ENCODE measurements at places on chromosomes 6 and 20. TPM values are rescaled to one million over a fixed set of nuclear protein-coding genes. Genes with fewer than 3 reads are reported as not detected.

Gene B4GALT5
- 48.9 TPM for total RNA-seq

Gene USP49
- 25.1 TPM for total RNA-seq

Gene PCNA
- total RNA-seq, result 314 TPM

DNA sequence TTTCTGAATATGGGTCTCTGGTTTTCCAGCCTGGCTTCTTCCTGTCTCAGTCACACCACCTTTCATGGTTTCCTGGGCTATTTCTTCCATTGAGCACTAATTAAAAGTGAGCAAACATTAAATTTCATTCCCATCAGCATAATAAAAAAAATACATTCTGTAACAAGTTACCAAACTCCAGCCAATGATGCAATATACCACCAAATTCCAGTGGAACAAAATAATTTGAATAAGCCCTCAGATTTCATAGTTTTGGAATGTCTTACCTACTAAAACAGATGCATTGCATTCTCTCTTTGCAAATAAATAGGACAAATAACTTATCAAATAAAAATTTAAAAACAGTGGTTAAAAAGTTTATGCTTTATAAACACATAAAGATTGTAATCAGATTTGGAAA, 97.8 kb upstream of the PRDM1 start:
- DNase-seq, result no peak

DNA sequence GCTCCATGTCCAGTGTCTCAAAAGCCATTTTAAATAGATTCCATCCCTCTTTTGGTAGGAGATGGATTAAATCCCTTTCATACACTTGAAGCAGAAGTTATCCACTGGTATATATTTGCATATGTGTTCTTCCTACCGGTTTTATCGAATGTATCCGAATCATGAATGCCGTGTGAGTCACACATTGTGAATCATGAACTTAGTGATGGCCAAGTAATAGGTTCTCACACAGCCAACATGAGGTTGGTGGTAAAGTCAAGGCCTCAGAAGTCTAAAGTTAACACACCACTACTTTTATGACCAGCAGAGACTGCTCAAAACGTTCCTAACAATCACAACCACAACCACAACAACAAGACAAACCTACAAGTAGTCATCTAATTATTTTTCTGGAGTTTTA, 345.5 kb downstream of the THBS2 start:
- DNase-seq, result no peak

All from neural crest cell (in vitro differentiated cells).